ENCODE measurements at places on chromosomes 3 and 15.
A peak's percentile ranks its signal among the peaks of the same experiment; 100 is the strongest.

DNA sequence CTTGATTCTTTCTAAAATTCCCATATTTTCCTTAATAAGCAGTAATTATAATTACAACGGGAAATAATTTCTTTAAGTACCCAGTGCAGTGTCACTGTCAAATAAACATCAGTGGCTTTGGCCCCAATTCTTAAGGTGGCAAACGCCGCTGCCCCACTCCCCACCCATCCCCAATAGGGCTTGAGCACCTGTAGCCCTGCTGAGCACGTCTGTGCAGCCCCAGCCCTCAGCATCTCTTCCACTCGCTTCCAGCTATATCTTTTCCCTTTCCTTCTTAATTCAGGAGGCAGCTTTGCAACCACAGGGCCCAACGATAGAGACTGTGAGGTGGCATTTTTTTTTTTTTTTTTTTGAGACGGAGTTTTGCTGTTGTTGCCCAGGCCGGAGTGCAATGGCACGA is 9.0 kb downstream of the PPM1M start:
- DNase-seq, result peak; percentile 18

DNA sequence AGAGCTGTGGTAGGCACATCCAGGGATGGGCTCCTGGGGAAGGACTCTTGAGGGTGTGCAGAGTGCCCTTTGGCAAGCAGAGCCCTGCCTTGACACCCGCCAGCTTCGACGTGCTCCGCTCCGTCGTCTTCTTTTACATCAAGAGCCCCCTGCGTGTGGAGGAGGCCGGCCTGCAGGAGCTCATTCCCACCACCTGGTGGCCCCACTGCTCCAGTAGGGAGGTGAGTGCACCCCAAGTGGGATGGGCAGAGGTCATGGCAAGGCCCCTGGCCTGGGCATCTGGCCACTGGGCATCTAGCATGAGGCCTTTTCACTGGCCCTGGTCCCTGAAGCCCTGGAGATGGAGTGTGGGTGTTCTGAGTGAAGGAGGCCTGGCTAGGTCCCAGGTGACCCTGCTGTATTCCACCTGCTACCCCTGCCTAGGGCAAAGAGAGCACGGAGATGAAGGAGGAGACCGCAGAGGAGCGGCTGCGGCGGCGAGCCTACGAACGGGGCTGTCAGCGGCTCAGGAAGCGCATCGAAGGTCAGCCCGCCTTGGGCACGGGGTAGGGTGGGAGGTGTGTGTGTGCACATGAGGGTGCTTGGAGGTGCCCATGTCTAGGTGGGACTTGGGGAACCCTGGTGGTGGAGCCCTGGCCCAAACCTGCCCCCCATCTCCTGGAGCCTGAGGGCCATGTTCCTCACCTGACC is 12.2 kb downstream of the RNF123 start:
- DNase-seq, result peak; percentile 41

GRCh38 chr3:155853214-155854140 is 750 bp downstream of the SLC33A1 start:
- peak; percentile 48 for DNase-seq

DNA sequence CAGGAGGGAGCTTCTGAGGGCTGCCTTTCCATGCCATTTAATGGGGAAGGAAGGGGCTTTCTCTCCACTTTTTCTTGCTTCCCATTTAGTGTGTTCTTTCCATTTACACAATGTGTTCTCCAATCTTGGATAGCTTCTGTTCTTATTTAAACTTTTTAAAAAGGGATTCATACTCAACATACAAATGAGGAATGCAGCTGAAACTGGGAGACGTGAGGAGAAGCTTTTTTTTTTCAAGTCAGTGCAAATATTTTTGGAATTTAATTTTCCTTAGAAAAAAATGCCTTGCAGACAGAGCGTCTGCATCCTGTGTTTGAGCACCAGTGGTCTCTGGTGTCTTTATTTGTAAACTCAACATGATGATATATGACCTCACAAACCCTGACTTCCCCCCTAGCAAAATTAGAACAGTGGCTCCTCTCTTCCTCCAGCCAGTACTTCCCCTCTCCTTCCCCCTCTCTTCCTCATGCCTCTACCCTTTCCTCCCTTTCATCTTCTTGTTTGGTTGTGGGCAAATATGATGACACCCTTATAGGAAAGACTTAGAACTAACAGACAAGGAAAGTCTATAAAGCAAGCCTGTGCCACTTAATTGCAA is 48.1 kb upstream of the PCSK6 start:
- DNase-seq, result no peak

DNA sequence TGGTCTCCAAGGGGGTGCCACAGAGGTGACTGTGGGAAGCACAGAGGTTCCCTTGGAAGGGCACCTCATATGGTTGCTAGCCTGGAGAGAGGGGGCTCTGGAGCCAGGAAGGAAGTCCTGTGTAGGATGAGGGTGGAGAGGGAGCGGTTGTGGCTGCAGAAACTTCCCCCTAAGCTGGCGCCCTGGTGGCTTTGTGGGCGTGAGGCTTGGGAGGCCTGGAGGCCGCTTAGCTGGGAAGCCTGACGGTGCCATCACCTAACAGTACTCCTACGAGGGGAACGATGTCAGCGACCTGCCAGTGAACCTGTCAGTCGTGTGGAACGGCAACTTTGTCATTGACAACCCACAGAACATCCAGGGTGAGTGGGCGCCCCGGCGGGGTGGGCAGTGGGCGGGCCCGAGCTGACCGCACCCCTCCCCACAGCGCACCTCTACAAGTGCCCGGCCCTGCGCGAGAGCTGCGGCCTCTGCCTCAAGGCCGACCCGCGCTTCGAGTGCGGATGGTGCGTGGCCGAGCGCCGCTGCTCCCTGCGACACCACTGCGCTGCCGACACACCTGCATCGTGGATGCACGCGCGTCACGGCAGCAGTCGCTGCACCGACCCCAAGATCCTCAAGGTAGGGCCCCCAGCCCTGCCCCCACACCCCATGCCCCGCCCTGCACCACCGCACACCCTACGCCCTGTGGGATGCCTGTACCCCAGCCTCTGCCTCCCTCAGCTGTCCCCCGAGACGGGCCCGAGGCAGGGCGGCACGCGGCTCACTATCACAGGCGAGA is 31.0 kb downstream of the PLXNA1 start:
- DNase-seq, result no peak

- DNase-seq, result no peak
Observed at GRCh38 chr15:68583936-68584755, 5.4 kb downstream of the CORO2B start.

GRCh38 chr3:51938780-51939425 is 2.8 kb downstream of the RRP9 start:
- no peak for DNase-seq

- no peak for DNase-seq
Observed at GRCh38 chr3:67564008-67564407, 90.4 kb downstream of the SUCLG2 start.

DNA sequence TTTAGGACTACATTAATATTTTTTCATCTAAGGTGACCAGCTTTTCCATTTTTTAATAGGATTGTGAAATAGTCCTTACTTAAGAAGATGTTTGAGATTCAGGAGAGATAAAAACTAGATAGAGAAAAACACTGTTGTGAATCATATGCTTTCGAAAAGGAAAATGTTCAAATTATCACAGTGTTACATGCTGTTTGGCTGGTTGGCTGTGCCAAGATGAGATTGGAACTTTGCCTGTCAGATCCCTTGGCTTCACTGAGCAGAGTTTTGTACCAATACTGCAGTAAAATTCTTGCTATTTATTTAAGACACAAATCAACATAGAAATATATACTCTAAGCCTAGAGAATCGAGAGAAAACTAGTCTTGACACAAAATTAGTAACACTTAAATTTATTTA is 117.2 kb downstream of the OXSM start:
- DNase-seq, result no peak

GRCh38 chr15:48888191-48888590 is 10.3 kb downstream of the EID1 start:
- no peak for DNase-seq

DNA sequence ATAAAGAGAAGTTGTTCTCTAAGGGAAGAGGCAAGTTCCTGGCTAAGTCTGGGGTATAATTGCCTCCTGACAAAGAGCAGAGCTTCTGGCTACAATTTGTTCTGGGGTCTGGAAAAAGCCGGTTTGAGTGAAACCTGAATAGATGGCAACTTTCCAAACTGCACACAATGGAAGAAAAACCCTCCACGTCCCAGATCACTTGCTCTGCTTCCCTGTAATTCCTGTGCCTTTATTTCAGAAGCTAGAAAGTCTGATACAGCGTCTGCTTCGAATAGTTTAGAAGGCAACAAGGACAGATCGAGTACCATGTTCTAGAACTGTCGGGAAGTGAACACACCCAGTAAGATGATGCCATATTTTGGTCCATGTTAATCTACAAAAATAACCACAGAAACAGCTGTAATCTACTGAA is 1.6 kb upstream of the WDR82 start:
- no peak for DNase-seq
